Mesenchymal stem cell (in vitro differentiated cells and primary cell): ENCODE measurements at places on chromosomes 13 and 19.

GRCh38 chr13:35994131-35994966, 136.8 kb downstream of the DCLK1 start:
- H3K36me3 ChIP-seq, result no peaks in the 10 kb centered on the region
- DNase-seq, result no peak
- no peak overlapping the region for H3K4me3 ChIP-seq
- H3K27ac ChIP-seq, result no peak overlapping the region
- H3K27me3 ChIP-seq, result peaks cover 11% of the 10 kb centered on the region

- no peaks in the 10 kb centered on the region for H3K27me3 ChIP-seq
- H3K36me3 ChIP-seq, result no peaks in the 10 kb centered on the region
- DNase-seq, result no peak
- H3K4me1 ChIP-seq, result no peaks in the 10 kb centered on the region
- no peak overlapping the region for H3K4me3 ChIP-seq
These were observed 428.5 kb upstream of the NBEA start for GRCh38 chr13:34513526-34513925.

- no peaks in the 10 kb centered on the region for H3K27me3 ChIP-seq
- no peak overlapping the region for H3K4me3 ChIP-seq
- H3K27ac ChIP-seq, result no peak overlapping the region
- no peaks in the 10 kb centered on the region for H3K4me1 ChIP-seq
- H3K36me3 ChIP-seq, result no peaks in the 10 kb centered on the region
These were observed 140.9 kb downstream of the MZT1 start for GRCh38 chr13:72586518-72586917.

DNA sequence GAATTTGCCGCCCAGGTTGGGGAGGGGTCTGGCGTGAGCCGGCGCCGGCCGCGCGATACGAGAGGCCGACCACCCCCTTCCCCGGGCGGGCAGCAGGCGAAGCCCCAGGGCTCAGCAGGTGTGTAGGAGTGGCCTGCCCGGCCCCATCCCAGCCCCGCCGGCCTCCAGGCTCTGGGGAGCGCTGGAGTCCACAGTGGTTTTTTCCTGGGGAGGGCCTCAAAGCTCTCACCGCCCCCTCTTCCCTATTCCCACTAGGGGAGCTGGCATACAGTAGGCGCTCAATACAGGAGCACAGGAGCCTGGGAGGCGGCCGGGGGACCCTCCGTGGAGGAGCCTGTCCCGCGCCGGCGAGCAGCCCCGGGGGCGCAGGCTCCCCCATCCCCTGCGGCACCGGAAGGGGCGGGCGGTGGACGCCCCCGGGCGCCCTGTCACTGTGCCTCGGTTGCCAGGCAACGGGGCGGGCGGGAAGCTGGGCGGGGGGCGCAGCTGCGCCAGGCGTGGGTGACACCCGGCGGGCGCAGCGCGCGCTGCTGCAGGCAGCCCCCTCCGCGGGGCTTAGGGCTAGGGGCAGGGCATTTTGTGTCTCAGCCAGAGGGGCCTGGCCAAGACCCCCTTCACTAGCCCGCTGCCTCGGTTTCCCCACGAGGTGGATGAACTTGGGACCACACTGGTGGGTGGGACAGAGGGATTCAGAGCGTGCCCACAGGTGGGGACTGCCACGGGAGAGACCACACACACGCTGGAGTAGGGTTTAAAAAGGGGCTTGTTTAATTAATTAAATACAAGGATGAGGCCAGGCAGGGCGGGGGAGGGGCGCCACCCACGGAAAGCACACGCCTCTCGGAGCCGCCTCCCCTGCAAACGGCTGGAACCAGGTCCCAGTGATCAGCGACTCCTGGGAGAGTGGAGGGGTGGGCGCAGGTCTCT, 3.6 kb upstream of the REXO1 start:
- no peak overlapping the region for H3K27ac ChIP-seq
- no peak for DNase-seq
- no peak overlapping the region for H3K4me3 ChIP-seq
- peaks cover 40% of the 10 kb centered on the region for H3K4me1 ChIP-seq

DNA sequence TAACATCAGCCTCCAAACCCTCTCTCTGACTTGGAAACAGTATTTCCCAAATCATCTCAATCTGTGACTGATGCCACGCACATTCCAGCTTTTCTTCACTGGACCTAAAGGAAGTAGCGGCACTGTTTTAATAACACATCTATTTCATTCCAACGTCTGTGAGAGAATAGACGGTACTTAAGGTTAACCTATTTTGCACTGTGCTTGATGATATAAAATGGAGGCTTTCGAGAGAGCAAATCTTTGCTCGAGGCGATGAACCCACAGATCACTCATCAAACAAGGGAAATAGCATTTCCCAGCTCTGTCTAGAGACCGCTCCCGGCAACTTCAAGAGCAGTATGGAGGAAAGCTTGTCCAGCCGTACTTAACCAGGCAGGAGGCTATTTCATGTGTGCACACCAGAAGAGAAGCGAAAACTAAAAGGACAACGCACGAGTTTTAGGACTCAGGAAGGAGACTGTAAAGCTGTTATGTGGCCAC, 2.9 kb downstream of the UBL3 start:
- no peak overlapping the region for H3K4me3 ChIP-seq
- peaks cover 2% of the 10 kb centered on the region for H3K4me1 ChIP-seq
